NCI-H2227 treated with DMSO at 0.1 percent for 48 hours (cell line): ENCODE measurements at places on chromosomes 12 and 14.
A peak's percentile ranks its signal among the peaks of the same experiment; 100 is the strongest.

GRCh38 chr12:50333441-50333840 lies 50.1 kb upstream of the LIMA1 start:
- DNase-seq: no peak

- no peak for DNase-seq
Measured at GRCh38 chr14:50352584-50352983, 40.5 kb downstream of the DMAC2L start.

DNA sequence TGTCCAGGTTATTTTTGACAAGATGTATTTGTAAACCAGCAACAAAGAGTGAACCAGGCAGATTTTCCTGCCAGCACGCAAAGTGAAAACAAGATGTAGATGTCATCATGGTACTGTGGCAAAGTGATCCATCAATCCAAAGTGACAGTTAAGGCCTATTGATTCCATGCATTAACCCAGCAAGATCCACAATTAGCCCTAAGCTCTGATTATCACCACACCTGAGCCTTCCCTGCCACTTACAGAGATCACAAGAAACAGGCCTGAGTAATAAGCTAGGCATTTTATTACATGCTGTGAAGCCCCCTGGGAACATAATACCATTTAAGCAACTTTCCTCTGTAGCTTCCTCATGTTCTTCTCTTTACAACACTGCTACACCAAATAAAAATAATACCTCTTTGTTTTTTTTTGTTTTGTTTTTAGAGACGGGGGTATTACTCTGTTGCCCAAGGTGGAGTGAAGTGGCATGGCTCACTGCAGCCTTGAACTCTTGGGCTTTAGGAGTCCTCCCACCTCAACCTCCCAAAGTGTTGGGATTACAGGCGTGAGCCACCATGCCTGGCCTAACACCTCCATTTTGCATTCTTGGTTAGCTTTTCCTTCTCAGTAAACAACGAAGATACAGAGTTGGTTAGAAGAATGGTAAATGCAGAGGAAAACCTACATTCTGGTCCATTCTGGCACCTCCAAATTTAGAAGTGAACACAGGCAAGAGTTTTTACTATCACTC lies 85.5 kb downstream of the STON2 start:
- DNase-seq: peak; percentile 95

- no peak for DNase-seq
Measured at GRCh38 chr14:93977790-93978581, 1.6 kb upstream of the ASB2 start.

DNA sequence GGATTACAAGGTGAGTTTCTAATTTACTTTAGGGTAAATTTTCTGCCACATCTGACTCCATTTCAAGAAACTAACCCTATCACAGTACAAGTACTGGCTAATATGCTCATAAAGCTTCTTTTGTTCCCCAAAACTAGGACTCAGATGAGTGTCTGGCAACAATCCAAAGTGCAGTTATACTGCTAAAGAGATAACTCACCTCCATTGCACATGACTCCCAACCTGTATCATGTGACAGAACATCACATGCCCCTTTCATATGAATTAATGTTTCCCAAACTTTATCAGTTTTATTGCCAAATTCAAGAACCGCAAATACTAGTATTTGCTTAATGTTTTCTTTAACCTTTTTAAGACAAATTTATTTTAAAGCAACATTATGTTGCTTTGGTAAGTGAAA lies 3.9 kb upstream of the PPP1R12A start:
- no peak for DNase-seq

DNA sequence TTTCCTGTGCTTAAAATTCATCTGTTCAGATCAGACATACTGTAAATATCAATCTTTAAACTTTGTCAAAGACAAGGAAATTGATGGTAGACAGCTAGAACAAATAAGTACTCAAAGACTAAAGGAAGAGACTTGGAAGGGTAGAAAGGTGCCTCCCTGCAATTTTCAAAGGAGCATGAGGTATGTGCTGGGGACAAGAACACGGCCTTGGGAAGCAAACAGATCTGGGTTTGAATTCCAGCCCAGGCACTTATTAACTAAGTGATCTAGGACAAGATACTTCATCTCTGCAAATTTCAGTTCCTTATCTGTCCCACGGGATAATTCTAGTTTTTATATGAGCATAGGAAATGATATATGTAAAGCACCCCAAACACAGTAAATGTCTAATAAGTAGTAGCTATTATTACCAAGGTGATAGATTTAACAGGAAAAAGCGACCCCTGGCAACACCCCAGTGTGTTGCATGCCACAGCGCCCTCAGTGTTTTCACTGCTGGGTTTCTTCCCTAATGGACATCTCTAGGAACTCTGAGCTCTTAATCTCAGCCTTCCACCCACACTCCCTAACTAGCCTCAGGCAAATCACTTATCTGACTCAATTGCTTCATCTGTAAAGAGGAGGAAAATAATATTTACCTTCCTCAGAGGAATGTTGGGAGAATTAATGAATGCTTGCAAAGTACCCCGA lies 44.7 kb upstream of the BMP4 start:
- DNase-seq: no peak

GRCh38 chr12:34398366-34398705 lies 376.0 kb downstream of the ALG10 start:
- no peak for DNase-seq

GRCh38 chr12:125262851-125263250 lies 197.6 kb downstream of the AACS start:
- DNase-seq: peak; percentile 69

GRCh38 chr14:72679536-72680151 lies 214.3 kb downstream of the DPF3 start:
- no peak for DNase-seq

DNA sequence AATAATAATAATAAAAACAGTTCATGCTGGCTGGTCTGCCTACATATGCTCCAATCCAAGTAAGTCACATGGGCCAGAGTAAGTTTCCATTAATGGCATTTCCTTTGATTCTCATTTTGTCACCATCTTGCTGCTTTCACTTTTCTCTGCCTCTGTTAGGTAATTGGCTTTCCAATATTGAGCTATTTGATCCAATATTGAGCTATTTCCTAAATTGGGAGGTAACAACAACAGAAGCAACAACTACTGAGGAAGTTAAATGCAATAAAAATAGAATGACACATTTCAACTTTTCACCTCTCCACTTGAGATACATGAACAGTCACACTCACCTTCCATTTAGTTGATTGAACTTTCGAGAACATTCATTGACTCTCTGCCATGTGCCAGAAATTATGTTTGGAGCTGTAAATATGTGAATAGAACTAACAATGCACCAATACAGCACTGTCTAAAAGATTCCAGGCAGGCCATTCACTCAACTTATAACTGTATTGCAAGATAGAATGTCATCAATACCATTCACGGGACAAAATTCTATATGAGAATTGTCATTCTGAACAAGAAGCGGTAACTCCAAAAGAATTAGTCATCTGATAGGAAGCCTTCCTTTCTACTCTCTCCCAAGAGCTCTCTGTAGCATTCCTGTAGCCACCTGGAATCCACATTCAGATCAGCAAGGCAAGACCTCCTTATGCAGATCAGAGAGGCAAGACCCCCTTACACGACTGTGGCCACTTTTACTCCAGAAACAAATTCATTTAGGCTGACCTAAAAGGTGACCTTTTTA lies 136.4 kb downstream of the PHLDA1 start:
- DNase-seq: no peak
